ENCODE measurements at places on chromosomes 3 and 15. TPM values are rescaled to one million over a fixed set of nuclear protein-coding genes. Genes with fewer than 3 reads are reported as not detected.

The HESX1 gene
- total RNA-seq, result 11.9 TPM

The MASP1 gene
- 1.6 TPM for total RNA-seq

The C3orf85 gene
- total RNA-seq, result not detected

The TEX55 gene
- total RNA-seq, result 0.27 TPM

DNA sequence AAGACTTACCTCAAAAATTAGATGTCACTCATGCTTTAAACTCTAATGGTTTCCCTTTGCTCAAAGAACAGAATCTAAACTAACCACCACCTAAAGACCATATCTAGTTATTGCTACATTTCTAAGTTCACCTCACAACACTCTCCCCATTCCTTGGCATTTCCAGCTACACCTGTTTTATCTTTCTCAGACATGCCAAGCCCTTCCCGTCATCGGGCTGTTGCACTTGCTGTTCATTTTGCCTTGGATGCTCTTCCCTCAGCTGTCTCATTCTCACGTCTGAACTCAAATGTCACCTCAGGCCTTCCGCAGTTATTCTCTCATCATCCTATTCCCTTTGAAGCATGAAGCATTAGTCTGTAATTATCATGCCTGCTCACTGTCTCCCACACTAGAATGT is 1.1 kb upstream of the ACTR8 start:
- peaks cover 41% of the 10 kb centered on the region for H3K36me3 ChIP-seq
- H3K27me3 ChIP-seq, result no peaks in the 10 kb centered on the region
- H3K4me3 ChIP-seq, result no peak overlapping the region
- peaks cover 7% of the 10 kb centered on the region for H3K4me1 ChIP-seq
- DNase-seq, result no peak
- H3K27ac ChIP-seq, result no peak overlapping the region

- H3K4me3 ChIP-seq, result no peak overlapping the region
- H3K27ac ChIP-seq, result no peak overlapping the region
- no peaks in the 10 kb centered on the region for H3K4me1 ChIP-seq
These were observed 29.4 kb downstream of the MELTF start for GRCh38 chr3:197000211-197000610.

- H3K27me3 ChIP-seq, result no peaks in the 10 kb centered on the region
- no peaks in the 10 kb centered on the region for H3K36me3 ChIP-seq
- H3K4me3 ChIP-seq, result no peak overlapping the region
- H3K27ac ChIP-seq, result no peak overlapping the region
- DNase-seq, result no peak
- H3K4me1 ChIP-seq, result no peaks in the 10 kb centered on the region
These were observed 13.3 kb downstream of the CPNE9 start for GRCh38 chr3:9716801-9717555.

- no peak overlapping the region for H3K27ac ChIP-seq
- no peak for DNase-seq
- H3K4me1 ChIP-seq, result peaks cover 18% of the 10 kb centered on the region
- H3K27me3 ChIP-seq, result no peaks in the 10 kb centered on the region
- H3K4me3 ChIP-seq, result no peak overlapping the region
These were observed 192.3 kb downstream of the THRB start for GRCh38 chr3:24302396-24302795.

GRCh38 chr3:135649361-135649760 is 316.2 kb upstream of the PPP2R3A start:
- H3K4me1 ChIP-seq, result no peaks in the 10 kb centered on the region
- DNase-seq, result no peak
- H3K27ac ChIP-seq, result no peak overlapping the region
- H3K4me3 ChIP-seq, result no peak overlapping the region
- no peaks in the 10 kb centered on the region for H3K36me3 ChIP-seq
